ENCODE measurements at places on chromosomes 5 and 9.
A peak's percentile ranks its signal among the peaks of the same experiment; 100 is the strongest.

GRCh38 chr9:33042473-33042872 is 17.4 kb downstream of the DNAJA1 start:
- no peak for DNase-seq

DNA sequence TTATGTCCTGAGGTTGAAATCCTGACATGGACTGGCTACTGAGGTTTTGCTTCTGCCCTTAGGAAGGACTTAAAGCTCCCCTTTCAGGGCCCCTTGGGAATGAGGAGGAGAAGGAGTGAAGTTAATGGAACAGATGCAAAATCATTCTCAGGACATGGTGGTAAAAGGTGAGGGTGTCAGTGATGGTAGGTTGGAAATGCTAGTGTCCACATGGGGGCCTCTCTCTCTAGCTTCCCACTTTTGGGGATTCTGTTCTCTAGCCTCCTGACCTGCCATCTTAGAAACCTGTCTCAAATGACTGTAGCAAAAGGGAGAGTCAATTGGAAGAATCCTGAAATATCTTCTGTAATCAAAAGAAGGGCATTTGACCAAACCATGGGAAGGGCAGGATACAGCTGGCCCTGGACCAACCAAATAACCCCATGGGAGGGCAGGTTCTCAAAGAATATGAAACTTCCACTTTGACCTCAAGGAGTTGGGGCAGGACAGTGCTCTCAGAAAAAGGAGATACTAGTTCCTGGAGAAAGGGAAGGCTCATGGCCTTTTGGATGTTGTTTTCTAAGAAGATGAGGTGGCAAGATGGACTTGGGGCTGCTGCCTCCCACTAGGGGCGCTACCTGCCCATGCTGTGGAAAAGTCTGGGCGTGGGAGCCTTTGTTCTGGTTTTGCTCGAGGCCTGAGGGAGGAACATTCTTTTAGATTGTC is 21.2 kb upstream of the MLANA start:
- DNase-seq: no peak

DNA sequence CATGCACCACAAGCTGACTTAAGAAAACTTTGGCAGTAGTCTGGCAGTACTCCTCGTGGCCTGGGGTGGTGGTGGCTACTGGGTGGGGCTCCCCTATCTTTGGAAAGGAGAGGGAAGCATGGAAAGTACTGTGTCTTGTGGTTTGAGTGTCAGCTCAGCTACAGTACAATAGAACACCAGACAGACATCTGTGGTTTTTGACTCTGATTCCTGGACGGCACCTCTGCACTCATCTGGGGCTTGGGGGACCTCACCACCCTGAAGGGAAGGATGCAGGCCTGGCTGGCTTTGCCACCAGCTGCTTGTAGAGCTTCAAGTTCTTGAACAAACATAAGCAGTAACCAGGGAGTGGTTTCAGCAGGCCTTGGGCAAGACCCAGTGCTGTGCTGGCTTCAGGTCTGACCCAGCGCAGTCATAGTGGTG is 40.6 kb downstream of the TNFSF8 start:
- DNase-seq: peak; percentile 25

DNA sequence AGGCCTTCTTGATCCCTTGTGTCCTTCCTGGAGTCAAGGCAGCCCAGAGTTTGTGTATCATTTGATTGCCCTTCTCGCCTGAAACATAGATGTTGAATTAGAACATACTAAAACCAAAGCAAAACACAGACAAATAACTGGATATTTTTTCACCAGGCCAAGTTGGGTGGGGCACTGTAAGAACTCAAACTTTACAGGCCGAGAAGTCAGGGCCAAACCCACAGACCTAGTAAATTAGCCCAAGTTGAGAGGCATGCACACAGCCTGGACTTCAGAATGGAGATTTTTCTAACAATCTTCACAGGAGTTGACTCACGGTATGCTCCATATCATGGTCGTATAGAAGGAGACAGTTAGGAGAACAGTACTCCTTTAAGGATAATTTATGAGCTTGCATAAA is 121.7 kb downstream of the PIK3R1 start:
- DNase-seq: no peak

- no peak for DNase-seq
Measured at GRCh38 chr5:171906066-171906570, 100.3 kb downstream of the FBXW11 start.

Data from DMS153 (cell line).